ENCODE measurements at places on chromosomes 5 and 9.

GRCh38 chr9:84228130-84228720 lies 112.3 kb downstream of the SLC28A3 start:
- no peak for DNase-seq

- no peak for DNase-seq
Observed at GRCh38 chr5:180469586-180469865, 24.7 kb upstream of the CNOT6 start.

GRCh38 chr5:117195076-117195475 lies 620.5 kb upstream of the SEMA6A start:
- DNase-seq = no peak

DNA sequence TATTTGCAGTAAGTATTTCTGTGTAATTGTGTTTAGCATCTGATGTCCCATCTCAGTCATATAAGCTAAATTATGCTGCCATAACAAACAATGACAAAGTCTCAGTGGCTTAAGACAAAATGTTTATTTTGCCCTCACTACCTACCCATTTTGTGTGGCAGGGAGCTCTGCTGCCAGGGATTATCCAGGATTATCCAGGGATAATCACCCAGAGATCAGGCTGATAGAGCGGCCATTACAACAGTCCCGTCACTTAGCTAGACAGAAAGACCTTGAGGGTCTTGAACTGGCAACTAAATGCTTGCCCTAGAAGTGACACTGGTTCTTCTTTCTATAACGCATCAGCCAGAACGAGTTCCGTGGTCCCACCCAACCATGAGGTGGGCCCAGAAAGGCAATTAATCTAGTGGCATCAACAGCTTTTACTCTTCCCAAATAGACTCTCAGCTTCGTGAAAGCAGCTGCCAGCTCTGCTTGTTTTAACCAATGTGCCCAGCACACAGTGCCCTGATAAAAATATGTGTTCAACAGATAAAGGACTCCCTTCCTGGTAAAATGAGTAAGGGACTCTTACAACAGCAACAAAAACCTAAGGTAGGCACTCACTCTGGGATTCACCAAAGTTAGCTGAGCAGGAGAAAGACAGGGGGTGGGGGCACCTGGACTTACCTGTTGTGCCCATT lies 22.8 kb downstream of the CCDC69 start:
- DNase-seq = no peak

DNA sequence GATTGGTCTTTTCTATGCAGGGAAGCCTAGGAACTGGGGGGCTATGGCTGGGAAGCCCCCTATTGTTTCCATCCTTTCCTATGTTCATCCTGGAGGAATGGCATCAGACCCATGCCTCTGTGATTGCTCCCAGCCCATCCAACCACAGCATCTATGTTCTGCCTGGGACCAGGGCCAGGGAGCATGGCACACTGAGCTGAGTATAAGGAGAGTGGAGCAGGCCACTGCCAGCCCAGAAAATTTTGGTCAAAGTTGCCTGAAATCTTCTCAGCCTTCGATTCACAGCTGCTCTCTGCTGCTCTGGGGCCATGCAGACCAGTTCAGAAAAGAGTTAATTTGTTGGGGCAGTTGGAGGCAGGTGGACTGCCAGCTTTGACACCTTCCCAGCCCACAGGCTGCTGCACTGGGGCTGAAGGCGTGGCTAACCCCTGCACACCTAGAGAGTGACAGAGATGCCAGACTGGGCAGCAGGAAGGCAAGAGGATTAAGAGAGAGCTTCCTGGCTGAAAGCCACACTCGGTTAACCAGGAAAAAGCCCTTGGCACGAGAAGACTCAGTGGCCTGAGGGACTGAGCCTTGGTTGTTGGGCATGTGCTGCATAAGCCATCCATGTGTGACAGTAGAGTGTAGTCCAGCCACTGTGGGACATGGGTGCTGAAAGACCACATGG lies 12.1 kb downstream of the TGFBI start:
- DNase-seq = no peak

- DNase-seq = peak; percentile 13
Observed at GRCh38 chr9:2764353-2764752, 47.0 kb downstream of the KCNV2 start.

GRCh38 chr9:129863059-129863690 lies 27.9 kb downstream of the USP20 start:
- DNase-seq = peak; percentile 75

DNA sequence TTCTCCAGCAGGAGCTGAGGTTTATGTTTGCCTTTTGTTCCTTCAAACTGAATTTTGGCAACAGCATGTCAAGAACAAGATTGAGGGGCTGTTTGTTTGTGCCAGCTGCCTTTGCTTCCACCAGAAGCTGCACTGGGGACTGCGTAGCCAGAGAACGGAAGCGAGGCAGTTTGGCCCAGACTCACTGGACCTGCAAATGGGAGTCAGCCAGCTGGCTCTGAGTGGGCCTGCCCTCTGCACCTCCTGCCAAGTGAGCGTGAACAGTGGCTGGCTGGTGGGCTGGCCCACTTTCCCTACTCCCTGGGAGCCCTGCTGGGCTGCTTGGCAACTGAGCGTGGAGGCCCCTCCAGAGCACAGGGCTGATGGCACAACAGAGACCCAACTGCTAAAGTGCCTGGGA lies 111.6 kb downstream of the GALNT10 start:
- DNase-seq = no peak

GRCh38 chr5:111511831-111512374 lies 432 bp downstream of the STARD4 start:
- peak; percentile 29 for DNase-seq

DNA sequence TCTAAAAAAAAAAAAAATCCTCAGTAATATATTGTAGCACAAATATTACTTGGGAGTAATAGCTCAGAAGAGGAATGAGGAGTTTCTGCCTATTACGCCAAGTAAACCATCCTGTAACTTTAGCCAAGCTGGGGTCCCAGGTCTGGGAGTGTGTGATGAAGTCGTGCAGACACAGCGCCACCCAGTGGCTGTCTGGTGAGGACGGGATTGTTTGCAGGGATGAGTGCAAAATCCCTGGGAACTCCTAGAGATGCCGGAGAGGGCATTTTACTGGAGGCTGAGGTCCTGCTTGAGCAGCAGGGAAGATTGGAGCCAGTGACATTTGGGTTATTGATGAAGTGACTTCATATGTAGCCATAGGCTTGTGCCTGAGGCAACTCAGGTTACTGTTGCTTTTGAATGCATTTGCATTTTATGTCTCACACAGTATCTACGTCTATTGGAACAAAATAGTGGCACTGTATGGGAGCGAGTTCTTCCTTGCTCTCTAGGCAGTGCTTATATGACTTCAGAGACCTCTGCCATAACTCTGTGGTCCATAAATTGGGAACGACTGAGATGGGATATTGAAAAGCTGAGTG lies 72.8 kb downstream of the PSAT1 start:
- DNase-seq = peak; percentile 64

DNA sequence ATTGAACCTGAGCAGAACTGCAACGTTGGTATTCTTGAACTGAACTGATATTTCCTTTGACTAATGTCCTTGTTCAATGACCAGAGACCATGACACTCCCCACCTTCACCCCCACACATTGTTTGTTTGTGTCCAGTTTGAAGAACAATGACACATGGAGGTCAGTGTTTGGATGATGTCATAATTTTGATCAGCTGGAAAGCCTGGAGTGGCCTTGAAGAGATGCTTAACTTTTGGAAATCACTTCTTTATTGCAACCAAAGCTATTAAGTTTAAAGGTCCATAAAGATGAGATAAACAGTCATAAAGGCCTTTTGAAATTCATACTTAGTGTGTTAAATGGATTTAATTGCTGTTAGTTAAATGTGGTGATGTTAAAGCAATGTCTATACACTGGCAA lies 92.7 kb downstream of the TMC1 start:
- DNase-seq = no peak

DNA sequence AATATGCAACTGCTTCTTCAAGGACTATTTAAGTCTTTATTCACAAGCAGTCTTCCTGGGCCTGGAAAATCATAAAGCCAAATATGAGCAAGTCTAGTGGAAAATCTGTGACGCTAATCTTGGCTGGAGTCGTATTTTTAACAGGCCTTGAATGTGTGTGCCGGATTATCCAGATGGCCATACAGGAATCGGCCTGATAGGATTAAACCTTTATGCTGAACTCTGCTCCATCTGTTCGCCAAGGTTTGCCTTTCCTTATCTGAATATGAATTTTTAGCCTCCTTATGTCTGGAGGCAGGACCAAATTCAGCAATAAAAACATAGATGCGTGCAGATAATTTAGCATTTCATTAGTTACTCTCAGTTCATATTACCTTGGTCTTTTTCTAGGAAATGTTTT lies 294.5 kb downstream of the EBF1 start:
- no peak for DNase-seq

- DNase-seq = no peak
Observed at GRCh38 chr9:126756876-126757415, 47.9 kb upstream of the ZBTB43 start.

GRCh38 chr5:122287101-122287500 lies 24.9 kb upstream of the SNCAIP start:
- DNase-seq = no peak

GRCh38 chr5:42064821-42065220 lies 139.7 kb downstream of the FBXO4 start:
- DNase-seq = no peak

DNA sequence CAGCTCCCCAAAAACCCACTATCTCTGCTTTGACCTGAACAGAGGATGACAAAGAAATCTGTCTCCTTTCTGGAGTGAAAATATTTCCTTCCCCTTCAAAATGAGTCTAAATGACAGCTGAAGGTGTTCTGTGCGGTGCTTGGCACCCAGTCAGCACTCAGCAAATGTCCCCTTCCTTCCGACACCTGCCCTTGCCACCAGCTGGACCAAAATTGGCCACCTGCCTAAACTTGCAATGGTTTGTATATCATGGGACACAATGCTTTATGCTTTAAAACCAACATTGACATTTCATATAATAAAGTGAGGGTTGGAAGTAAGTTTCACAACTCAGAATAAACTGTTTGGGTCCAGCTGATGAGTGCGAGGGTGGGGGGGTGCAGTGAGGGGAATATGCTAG lies 7.5 kb upstream of the TTC1 start:
- no peak for DNase-seq

- no peak for DNase-seq
Observed at GRCh38 chr9:127858041-127858512, 3.6 kb upstream of the ENG start.

GRCh38 chr9:104412238-104412637 lies 91.8 kb upstream of the OR13F1 start:
- DNase-seq = no peak

DNA sequence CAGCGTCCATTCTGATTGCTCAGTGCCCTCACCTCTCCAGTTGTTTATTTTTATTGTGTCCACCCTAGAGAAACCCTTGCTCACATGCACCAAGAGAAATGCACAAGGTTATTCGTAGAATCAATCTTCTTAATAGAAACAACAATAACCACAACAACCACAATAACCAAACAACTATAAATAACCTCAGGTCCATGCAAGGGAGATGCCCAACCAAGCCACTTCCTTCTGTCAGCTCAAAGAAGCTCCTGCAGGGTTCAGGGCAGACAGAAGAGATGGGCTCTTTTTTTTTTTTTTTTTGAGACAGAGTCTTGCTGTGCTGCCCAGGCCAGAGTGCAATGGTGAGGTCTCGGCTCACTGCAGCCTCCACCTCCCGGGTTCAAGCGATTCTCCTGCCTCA lies 14.9 kb upstream of the TCOF1 start:
- DNase-seq = no peak

GRCh38 chr5:93220431-93220830 lies 360.6 kb downstream of the NR2F1-AS1 start:
- no peak for DNase-seq

DNA sequence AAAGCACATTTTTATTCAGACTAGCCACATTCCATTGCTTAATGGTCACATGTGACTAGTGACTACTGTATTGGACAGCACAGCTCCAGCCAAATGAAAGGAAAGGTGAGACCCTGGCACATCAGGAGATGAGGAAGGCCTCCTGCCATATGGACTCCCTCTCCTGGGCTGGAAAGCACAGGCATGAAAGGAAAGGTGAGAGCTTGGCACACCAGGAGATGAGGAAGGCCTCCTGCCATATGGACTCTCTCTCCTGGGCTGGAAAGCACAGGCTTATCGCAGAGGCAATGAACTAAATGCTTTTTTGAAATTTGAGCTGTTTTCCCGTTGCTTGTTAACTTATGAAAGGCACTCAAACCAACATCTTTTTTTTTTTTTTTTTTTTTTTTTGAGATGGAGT lies 144.8 kb upstream of the SLC12A2 start:
- no peak for DNase-seq

GRCh38 chr9:123191680-123192079 lies 76.7 kb downstream of the STRBP start:
- no peak for DNase-seq

DNA sequence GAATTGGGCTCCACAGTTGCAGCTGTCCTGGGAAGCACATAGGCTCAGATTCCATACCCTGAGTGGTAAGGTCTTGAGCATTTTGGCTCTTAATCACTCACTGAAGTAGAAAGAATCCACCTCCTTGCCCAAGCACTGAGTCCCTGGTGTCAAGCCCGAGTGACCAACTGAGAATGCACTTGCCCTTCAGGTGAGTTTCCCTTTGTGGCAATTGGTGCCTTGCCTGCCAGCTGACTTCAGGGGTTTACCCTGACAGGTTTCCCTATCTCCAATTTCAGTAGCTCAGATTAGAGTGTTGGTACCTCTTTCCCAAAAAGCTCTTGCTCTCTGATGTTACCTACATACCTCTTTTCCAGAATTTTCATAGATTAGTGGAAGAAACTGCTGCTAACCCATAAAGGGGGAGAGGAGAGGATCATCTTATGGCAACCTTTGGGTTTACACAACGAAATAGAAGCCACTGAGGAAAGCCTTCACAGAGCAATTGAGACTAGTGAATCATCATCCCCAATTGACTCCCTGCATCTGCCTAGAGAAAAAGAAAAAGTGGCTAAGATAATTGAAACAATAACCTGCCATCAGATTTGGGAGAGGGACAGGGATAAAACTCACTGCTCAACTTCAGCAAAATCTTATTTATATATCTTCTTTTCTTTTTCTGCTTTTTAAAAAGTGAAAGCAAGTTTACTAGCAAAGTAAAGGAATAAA lies 48.6 kb downstream of the CCL28 start:
- DNase-seq = no peak

Measured in activated naive CD8-positive, alpha-beta T cell treated with anti-CD3 and anti-CD28 coated beads, Interleukin-2, amount 50 U/mL, for 24 hours (primary cell).